Activated T-cell treated with anti-CD3 and anti-CD28 coated beads, Interleukin-2, amount 50 U/mL, for 24 hours (primary cell): ENCODE measurements at places on chromosomes 6 and 20.

DNA sequence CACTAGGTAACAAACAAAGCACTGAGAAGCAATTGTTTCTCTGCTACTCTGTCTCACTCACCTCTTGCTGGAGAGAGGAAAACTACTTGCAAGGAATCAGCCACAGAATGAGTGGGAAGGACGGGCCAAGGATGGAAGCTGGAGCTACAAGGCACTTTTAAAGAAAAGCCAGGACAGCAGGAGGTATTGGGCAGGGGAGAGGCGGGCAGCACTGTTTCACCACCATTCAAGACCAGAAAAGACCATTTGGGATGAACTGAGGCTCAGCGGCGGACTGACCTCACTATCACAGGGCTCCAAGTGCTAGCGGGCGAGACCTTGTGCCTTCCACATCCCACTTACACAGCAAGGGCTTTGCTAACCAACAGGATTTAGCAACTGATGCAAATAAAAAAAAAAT is 137.4 kb downstream of the IPCEF1 start:
- no peak for DNase-seq

DNA sequence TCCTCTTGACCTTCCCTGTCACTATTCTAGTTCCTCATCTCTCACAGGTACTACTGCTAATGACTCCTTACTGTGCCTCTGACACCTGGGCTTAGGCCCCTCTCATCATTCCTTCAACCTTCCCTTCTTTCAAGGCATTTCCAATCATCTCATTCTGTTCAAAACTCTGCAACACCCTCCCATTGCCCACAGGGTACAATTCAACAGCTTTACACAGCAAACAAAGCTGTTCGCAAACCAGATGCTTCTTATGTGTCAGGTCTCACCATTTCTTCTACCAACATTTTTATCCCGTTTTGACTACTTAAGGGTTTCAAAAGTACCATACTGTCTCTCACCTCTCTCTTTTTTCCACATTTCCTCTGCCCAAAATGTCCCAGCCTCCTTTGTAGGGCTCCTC is 84.4 kb upstream of the ID4 start:
- DNase-seq: no peak

DNA sequence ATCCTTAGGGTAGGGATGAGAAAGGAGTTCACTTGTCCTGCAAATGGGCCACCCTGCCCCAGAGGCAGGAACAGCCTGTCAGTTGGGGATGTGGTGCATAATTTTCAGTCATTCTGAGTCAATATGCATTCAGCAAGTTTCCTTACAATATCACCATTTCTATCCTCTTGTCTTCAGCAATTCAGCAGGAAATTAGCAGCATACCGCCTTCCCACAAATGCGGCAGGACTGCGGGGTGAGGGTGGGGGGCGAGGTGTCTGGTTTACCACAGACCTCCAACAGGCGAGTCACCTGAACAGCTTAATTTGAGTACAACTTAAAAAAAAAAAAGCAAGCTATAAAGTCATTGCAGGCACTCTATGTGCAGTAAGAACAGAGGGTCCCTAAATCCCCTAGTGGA is 126.8 kb downstream of the MAP3K7 start:
- peak; percentile 61 for DNase-seq

- no peak for DNase-seq
These were observed 21.6 kb downstream of the SASH1 start for GRCh38 chr6:148364056-148364824.

GRCh38 chr6:37646097-37646864 is 51.4 kb downstream of the MDGA1 start:
- DNase-seq: no peak

GRCh38 chr6:42099340-42100028 is 42.9 kb downstream of the C6orf132 start:
- peak; percentile 40 for DNase-seq

DNA sequence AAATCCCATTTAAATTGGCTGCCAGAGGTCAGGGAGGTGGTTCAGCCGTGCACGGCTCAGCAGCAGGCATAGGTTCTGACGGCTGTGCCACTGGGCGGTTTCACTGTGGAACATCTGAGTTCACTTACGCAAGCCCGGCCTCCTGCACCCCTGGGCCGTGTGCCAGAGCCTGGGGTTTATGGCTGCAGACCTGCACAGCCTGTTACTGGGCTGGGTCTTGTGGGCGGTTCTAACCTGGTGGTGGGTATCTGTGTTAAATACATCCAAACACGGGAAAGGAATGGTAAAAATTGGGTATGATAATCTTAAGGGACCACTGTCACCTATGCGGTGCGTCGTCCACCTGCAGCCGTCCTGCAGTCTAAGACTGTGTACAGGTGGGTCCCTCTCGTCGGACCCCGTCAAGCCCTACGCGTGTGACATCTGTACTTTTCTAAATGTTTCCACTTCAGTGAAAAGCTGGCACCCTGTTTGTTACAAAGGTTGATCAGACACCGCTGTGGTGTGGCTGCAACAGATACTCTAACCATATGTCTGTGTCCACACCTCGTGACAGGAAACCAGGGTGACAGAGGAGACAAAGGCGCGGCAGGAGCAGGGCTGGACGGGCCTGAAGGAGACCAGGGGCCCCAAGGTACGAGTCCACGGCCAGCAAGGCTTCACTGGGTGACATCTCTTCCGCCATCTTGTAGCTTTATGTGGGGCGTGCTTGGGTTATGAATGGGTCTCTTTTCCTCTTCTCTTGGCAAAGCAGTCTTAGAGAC is 21.5 kb downstream of the COL9A3 start:
- no peak for DNase-seq

GRCh38 chr20:61951695-61952533 is 113.8 kb downstream of the TAF4 start:
- DNase-seq: no peak

DNA sequence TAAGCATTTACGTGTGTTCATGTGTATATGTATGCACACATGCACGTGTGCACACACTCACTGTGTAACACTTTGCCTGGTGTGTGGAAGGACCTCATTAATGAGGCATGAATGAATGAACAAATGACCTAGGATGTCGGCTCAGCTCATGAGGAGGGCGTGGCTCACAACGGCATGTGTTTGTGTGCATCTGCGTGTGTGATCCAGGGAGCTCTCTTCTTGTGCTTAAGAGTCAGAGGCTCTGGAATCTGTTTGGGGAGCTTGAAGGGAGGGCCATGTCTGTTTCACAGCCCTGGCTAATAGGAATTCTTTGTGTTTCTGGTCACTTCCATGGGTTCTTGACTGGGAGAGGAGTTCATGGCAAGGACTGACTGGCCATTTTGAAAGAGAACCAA is 32.7 kb downstream of the TOX2 start:
- DNase-seq: no peak

GRCh38 chr20:4626228-4626627 is 95.5 kb upstream of the PRND start:
- DNase-seq: no peak

DNA sequence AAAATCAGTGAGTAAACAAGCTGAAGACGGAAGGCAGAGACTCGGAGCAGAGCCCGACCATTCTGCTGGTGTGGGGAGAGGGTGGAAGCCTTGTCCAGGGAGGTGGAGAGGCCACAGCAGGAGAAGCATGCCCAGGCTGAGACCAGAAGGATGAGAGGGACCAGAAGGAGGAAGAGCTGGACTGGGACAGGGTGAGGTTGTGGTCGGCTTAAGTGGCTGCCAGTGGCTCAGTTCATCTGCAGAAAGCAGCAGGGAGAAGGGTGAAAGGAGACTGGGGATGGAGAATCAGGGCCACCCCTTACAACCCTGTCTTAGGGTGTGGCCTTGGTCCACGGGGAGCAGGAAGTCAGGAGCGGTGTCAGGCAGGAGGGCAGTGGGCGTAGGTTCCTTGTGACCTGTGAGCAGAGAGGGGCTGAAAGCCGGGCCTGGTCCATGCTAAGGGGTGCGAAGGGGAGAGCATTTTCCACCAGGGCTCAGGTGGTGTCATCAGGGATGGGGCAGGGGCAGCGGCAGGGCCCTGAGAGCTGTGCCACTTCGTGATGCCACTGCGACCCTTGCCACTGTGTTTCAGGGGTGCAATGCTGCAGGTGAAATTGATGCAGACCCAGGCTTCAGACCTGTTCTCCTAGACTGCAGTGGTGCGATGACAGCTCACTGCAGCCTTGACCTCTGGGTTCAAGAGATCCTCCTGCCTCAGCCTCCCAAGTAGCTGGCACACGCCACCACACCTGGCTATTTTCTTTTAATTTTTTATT is 81.1 kb downstream of the TTLL2 start:
- DNase-seq: no peak

DNA sequence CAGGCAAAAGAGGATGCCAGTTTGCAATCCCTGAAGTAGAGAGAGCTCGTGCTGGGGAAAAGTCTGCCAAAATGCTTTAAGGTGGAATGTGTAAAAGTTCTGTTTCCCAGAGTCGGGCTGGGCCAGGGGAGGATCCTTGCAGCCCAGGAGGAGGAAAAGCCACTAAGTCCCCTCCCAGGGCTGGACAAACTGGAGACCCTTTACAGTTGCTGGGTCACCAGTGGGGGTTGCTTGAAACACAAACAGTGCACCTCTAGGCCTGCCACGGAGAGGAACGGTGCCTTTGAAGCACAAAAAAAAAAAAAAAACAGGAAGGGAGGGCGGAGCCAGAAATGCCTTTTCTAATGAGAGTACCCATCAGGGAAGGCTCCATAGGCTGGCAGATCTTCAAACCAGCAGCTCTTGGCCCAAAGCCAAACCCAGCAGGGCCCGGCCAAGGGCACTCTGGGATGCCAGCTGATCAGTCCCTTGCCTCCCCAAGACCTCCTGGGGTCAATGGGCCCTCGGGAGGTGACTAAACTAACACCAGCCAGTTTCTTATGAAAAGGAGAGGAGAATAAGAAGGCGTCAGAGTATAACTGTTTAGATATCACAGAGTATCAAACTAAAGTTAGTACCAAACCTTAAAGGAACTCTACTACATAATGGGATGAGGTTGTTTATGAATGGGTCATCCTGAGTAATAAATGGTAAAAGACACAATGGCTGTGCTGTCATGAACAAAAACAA is 23.7 kb downstream of the HLA-A start:
- peak; percentile 56 for DNase-seq

DNA sequence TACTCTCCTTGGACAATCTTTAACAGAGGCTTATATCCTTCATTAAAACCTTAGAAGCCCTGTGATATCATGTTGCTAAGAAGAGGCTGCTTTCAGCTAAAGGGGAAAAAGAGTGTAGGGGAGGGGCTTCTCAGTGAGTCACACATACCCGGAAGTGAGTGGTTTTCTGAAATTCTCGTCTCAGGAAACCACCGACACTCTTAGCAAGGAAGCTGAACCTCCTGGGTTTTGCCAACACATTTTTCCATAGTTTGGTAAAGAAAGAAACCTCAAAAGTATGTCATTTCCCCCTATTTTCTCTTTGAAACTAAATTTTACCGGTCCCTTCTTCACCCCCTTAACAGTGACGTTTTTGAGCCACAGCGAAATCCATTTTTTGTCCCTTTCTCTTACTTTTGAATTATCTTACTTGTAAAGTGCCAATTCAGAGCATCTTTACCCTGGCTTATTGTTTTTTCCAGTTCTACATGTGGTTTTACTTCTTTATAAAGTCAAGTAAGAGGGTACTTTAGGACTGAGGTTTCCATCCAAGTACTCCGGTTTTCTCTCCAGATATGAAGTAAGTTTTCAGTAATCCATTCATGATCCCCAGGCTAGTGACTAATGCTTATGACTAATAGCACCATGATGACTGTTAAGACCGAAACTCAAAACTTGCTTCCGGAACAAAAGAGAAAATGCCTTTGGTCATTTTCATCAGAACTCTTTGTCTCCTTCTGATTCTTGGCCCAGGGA is 219.3 kb downstream of the ARHGAP18 start:
- DNase-seq: no peak

GRCh38 chr20:21027569-21027968 is 78.6 kb downstream of the LINC00237 start:
- DNase-seq: no peak

- DNase-seq: no peak
These were observed 61.4 kb upstream of the CSE1L start for GRCh38 chr20:48984575-48985219.

DNA sequence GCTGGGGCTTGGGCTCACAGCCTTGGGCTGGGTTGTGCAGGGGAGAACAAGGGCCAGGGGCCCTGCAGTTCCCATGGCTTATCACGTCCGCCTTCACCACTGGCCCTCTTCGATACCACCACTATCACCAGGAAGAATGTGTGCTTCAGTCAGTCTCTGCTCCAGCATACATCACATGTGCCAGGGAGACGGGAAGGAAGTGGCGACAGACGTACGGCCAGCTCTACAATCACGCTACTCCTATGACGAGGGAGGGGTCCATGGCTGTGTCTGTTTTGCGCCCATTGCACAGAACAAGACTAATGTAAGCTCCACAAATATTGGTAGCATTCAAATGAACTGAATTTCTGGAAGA is 72.1 kb downstream of the TRAM2 start:
- DNase-seq: no peak

DNA sequence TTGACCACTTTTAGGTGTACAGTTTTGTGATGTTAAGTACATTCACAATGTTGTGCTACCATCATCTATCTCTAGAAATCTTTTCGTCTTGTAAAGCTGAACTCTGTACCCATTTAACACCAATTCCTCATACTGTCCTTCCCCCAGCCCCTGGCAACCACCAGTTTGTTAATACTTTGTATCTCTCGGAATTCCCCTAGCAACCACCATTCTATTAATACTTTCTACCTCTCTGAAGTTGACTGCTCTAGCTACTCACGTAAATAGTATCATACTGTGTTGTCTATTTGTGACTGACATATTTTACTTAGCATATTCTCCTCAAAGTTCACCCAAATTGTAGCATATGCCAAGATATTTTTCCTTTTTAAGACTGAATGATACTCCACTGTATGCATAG is 82.3 kb upstream of the CLDN20 start:
- DNase-seq: no peak

GRCh38 chr20:550611-551010 is 7.0 kb upstream of the CSNK2A1 start:
- DNase-seq: no peak

DNA sequence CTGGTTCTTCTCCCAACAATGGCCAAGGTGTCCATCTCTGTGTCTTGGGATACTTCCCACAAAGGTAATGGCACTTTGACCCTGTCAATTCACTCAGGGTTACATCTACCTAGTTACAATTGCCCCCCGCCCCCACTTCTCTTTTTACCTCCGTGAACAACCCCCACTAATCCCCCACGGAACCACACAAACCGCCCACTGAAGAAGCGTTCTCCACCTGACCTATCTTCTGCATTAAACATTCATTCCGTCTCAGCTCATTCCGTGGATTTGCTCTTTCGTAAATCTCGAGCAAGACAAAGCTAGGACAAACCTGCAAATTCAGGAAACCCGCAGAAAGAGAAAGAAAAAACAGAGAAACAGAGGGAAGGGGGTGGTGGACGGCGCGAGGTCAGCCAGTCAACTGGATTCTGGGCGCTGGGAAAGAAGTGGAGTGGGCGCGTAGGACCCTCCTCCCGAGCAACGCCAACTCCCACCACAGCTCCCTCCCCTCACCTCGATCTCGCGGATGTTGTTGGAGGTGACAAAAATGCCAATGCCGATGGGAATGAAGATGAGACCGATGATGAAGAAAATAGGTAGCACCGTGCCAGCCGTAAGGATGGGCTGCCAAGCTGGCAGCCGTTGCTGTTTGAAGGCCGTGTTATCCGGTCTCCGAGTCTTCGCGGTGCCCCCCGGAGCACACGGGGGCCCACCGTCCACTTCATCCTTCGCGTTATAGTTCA is 523 bp downstream of the TMEM30A start:
- DNase-seq: no peak
